Thymus (tissue), 14 donors: ENCODE measurements at places on chromosomes 6 and 20. TPM values are rescaled to one million over a fixed set of nuclear protein-coding genes. Genes with fewer than 3 reads are reported as not detected.

The ZBTB24 gene
- total RNA-seq = 9.2 TPM

GRCh38 chr6:36641543-36641942 is 37.0 kb upstream of the CDKN1A start:
- DNase-seq = no peak

- DNase-seq = no peak
Measured at GRCh38 chr6:139568956-139569538, 194.6 kb upstream of the CITED2 start.

DNA sequence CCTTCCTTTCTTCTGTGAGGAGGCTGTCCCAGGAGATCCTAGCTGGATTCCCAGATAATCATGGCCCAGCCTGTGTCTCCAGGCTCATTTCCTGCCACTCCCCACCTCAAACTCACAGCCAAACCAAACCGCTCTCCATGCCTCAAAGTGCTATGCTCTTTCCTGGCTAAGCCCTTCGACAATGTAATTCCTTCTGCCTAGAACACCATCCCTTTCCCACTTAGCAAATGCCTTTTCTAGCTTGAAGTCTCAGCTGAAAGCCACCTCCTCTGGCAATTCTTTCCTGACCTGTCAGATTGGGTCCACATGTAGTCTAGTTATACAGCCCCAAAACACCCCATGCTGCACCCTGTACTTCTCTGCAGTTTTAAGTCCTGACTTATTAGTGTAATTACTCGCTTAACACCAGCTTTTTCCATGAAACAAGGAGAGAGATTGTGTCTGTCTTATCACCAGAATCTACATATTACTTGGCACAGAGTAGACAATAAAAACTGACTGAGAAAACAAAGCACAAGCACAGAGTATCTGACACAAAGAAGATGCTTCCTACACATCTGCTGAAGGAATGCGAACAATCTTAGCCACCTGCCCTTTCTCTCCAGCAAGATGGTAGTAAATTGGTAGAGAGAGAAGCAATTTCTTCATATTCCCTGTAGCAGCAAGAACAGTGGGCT is 5.4 kb downstream of the TRIM26 start:
- no peak for DNase-seq

DNA sequence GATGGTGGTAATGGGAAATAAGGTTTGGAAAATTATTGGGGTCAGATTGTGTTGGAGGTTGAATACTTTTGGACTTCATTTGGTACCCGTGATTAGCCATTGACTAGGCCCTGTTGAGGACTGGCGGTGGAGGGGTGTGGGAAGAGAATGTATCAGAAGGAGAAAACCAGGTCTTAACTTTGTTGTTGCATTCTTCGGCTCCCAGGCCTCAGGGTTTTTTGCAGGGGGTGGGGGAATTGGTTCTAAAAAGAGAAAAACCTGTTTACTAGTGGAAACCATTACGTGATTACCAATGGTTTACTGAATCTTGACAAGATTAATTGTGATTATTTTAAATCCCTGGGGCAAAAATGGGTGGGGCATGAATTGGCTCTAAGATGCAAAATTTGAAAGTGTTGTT is 85.1 kb downstream of the PHF20 start:
- DNase-seq = no peak
